Omental fat pad (tissue), 4 donors: ENCODE measurements at places on chromosomes 16 and 17. TPM values are rescaled to one million over a fixed set of nuclear protein-coding genes. Genes with fewer than 3 reads are reported as not detected.

- DNase-seq = no peak
Observed at GRCh38 chr17:79798299-79799173, 1.7 kb upstream of the CBX8 start.

DNA sequence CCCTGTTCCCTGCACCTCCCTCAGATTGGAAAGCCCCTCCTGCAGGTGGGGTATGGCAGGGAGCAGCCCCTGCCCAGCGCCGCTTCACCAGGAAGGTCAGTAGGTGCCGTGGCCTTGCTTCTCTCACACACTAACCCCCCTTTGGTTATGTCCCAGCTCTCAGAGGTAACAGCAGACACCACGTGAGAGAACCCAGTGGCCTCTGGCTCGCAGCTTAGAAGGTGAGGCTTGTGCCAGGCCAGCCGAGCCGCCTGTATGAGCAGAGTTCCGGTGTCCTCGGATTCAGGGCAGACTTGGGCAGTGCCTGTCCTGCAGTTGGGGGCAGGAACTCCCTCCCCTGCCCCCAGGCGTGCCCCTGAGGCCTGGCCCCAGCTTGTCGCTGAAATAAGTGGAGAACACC is 47.1 kb downstream of the PRMT7 start:
- no peak for DNase-seq

- no peak for DNase-seq
Observed at GRCh38 chr17:78817123-78817522, 23.5 kb downstream of the USP36 start.

DNA sequence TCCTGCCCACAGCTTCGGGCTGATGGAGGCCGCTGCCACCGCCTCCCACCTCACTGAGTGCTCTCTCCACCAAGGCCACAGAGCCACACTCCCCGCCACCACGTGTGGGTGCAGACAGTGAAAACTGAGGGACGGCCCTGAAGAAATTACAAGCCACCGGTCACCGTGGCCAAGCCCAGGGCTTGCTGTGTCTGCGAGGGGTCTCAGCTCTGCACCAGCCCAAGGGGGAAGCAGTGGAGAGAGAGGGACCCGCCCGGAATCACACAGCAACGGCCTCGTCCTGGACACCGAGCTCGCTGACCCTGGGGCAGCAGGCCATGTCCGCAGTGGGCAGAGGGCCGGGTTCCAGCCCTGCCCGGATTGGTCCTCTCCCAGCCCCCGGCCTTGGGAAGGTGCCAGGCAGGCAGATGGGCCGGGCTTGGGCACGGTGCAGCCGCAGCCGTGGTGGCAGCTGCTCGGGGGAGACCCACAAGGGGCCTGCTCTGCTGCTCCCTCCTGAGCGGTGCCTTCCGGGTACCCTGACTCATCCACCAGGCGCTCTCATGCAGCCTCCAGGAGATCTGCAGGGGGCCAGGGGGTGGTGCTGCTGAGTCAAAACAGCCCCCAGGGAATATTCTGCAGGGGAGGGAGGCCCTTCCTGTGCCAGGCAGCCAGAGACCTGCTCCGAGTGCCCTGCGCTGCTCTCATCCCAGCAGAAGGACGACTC is 52.0 kb downstream of the CBFA2T3 start:
- DNase-seq = no peak

DNA sequence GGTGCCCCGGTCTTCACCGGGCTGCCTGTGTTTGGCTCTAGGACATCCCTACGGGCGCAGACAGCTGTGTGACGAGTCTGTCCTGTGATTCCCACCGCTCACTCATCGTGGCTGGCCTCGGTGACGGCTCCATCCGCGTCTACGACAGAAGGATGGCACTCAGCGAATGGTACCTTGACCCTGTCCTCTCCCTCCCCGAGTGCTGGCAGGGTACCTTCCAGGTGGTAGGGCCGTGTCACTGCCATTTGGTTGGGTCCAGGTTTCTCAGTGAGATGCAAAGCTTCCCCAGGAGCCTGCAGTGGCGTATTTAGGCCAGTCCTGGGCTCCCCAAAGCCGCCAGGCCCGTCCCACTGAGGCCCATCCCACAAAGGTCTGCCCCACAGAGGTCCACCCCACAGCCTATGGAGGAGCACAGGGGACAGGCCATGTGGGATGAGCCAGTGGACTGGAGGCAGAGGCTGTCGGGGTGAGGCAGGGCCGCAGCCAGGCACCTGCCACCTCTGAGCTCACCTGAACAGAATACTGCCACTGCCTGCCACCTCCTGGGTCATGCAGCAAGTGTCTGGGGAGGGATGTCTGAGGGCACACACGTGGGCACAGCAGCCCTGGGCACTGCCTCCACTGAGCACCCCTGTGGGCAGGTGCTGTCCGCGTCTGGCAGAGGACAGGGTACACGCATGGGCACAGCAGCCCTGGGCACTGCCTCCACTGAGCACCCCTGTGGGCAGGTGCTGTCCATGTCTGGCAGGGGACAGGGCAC is 31.4 kb upstream of the CHMP6 start:
- DNase-seq = no peak

GRCh38 chr17:1376061-1376460 is 24.0 kb downstream of the YWHAE start:
- no peak for DNase-seq

- no peak for DNase-seq
Observed at GRCh38 chr16:75062976-75063346, 53.6 kb downstream of the LDHD start.

- DNase-seq = no peak
Observed at GRCh38 chr16:68907781-68908181, 64.5 kb downstream of the TANGO6 start.

GRCh38 chr17:17445296-17445924 is 31.4 kb upstream of the MED9 start:
- DNase-seq = no peak

GRCh38 chr17:78958641-78959127 is 21.0 kb downstream of the LGALS3BP start:
- no peak for DNase-seq

DNA sequence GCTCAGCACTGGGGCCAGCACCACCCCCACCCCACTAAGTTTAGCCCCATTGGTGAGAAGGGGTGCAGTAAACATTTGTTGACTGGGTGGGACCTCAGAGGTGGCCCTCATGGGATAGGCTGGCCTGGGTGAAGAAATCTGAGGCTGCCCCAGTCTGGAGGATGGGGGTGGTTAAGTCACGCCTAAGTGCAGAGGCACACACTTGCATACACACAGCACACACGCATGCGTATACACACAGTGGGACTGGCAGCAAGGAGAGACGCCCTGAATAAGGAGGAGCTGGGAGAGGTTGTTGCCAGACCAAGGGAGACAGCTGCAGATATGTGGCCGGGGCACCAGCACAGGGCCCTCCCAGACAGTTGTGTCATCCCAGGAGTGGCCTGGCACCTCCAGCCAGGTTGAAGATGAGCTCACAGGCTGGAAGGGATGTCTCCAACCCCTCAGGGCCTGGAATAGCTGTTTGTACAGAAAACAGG is 3.0 kb upstream of the BCAR1 start:
- no peak for DNase-seq

GRCh38 chr16:25040543-25040942 is 25.4 kb upstream of the ARHGAP17 start:
- DNase-seq = no peak

GRCh38 chr17:45318561-45319230 is 1.9 kb upstream of the MAP3K14 start:
- DNase-seq = no peak

DNA sequence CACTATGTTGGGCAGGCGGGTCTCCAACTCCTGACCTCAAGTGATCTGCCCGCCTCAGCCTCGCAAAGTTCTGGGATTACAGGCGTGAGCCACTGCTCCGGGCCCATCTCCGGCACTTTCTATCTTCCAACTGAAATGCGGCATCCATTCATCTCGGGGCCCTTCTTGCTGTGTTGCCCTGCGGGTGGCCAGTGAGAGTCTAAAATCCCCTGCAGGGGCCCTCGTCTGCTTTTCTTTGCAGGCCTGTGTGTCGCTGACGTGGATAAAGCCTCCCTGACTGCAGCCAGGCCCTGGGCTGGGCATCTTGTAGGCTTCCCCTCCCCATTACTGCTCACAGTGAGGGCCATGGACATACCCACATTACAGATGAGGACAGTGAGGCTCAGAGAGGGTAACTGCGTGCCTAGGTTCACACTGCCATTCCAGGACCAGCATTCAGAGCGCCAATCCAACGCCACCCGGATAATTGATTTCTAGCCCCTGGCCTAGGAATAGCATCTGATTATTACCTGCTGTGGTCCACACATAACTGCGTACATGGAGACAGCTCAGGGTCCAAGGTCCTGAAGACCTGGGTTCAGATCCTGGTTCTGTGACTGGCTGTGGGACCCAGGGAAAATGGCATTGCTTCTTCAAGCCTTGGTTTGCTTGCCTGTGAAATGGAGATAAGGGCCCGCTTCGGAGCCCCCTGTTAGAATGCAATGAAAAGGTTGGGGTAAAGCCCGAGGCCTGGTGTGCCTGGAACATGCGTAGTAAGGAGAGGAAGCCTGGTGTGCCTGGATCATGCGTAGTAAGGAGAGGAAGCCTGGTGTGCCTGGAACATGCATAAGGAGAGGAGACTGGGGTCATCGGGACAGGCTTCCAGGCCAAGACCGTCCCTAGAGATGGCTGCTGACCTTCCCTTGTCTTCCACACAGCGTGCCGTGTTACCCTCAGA is 25.0 kb downstream of the CRISPLD2 start:
- no peak for DNase-seq

CISD3 gene
- 7.6 TPM for total RNA-seq

ZNF423 gene
- 6.6 TPM for total RNA-seq

KRT12 gene
- not detected for total RNA-seq

ACSM2A gene
- not detected for total RNA-seq

WDR59 gene
- total RNA-seq = 16.3 TPM

GCGR gene
- not detected for total RNA-seq

TRPV2 gene
- 47.6 TPM for total RNA-seq

KRT40 gene
- not detected for total RNA-seq

LRRC45 gene
- total RNA-seq = 12.3 TPM

SLC16A6 gene
- total RNA-seq = 1.9 TPM
